Hypothalamus (tissue), 51 donors: ENCODE measurements at places on chromosomes 6 and 20.

DNA sequence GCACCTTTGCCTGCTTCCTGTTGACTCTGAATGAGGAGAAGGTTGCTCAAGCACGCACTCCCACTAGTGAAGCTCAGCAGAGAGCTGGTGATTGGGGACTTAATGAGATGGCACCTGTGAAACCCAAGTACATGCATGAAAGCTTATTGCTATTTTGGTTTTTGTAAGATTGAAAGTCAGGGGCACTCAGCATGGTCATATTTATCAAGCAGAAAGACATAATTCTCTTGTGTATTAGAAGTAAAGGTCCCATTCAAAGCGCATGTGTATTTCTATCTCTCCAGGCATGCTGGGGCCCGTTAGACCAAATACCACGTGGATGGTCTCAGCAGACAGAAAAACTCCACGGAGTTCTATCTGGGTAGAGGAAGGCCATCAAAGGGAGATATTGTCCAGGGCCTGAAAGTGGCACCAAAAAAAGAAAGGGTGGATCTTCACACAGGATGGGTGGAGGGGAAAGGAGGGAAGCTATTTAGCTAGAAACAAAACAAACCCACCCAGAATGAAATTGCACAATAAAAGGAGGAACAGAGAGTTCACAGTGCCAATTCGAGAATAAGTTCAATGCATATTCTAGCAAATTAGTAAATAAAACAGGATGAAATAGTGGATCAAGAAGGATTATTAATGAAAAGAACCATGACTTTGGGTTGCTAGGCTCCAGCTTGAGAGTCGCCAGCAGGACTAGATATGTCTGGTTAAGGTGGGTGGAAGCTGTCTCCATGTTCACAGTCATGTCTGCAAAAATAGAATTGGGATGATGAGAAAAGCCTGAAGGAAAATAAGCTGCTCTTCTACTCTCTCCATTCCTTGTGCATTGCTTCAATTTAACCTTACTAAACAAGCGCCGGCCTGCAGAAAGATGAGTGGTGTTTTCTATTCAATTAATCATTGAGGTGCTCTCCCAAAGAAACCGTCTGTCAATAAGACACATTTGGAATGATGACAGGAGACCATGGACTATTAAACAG is 224.9 kb upstream of the DTNBP1 start:
- DNase-seq, result no peak

DNA sequence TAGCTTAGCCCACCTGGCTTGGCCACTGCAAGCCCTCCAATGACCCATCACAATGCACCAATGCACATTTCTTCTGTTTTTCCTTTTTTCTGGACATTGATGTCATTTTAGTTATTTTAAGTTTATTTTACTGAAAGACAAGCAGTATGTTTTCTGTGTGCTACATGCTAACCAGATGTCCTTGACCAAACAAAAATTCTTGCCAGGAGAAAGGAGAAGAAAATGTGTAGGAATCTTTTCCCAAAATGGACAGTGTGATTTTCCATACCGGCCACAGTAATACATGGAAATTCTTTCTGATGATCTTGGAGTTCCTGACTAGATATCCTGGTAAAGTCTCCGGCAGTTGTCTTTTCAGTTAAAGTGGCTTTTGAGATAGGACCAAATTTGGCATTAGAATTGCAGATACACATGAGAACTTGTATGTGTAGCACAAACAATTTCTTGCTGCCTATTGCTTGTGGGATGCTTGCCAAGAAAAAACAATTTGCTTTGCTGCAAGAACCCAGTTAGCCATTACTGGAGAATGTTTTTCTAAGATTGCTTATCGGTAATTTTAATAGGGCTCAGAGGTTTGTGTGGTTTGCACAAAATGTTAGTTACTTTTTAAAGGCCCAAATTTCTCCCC is 696.5 kb upstream of the CITED2 start:
- no peak for DNase-seq

DNA sequence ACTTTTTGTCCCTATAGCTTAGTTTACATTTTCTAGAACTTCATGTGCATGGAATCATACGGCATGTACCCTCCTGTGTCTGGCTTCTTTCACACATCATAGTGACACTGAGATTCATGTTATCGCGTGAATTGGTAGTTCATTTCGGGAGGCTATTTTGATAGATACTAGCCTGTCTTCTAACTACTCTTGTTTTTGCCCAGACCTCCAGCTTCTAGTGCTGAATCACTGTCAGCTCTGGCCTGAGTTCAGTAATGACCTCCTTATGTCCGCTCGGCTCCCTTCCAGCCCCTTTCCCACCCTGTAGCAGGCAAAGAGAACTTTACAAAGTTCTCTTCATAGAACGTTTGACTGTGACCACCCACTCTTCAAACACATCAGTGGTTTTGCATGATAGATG is 14.1 kb downstream of the MYBL2 start:
- no peak for DNase-seq

GRCh38 chr6:100719883-100720682 is 161.0 kb downstream of the ASCC3 start:
- DNase-seq, result no peak

DNA sequence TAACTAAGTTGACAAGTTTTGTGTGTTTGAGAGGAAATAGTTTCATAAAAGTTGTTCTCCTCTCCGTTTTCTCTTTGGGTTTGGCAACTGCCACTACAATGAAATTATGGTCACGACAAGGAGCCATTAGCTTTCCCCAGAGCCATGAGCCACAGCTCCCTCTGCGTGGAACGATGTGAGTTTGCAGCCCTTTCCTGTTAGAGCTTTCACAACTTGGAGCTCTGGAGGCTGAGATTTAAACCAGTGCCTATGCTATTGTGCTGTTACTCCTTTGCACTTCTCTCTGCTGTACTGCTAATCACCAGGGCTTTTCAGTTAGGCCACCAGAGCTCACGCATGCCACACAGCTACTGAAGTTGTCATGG is 29.3 kb upstream of the TXNDC5 start:
- no peak for DNase-seq
